ENCODE measurements at places on chromosomes 11 and 22. TPM values are rescaled to one million over a fixed set of nuclear protein-coding genes. Genes with fewer than 3 reads are reported as not detected.

Gene MMP10
- not detected for total RNA-seq

Gene CABP7
- total RNA-seq = 0.44 TPM

Gene DESI1
- total RNA-seq = 32.8 TPM

DNA sequence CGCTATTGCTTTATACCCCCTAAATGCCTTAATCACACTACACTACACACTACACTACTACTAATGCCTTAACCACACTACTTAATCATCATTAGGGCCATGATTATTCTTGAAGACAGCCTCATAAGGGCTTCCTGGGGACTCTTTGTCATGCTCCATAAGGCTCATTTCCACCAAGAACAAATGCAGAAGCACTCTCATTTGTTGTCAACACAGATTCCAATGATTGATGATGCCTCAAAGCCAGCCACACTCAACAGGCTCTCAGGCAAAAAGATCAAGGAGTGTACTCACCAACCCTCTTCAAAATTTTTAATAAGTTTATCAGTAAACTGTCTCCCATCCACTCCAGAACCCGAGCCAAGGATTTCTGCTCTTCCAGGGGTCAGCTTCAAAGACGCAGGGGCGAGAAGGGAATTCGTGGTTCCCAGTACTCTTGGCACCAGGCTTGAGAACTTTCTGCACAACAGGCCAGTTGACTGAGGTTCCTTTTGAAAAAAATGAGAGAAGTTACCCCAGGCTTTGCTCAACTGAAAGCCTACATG is 204.7 kb upstream of the GUCY1A2 start:
- no peak for DNase-seq

GRCh38 chr11:75654314-75654713 is 14.5 kb downstream of the MAP6 start:
- DNase-seq = no peak

- DNase-seq = no peak
These were observed 502.4 kb downstream of the INSC start for GRCh38 chr11:15617126-15617525.

Gene MAP6
- total RNA-seq = 9.4 TPM

Gene VSIG10L2
- not detected for total RNA-seq

DNA sequence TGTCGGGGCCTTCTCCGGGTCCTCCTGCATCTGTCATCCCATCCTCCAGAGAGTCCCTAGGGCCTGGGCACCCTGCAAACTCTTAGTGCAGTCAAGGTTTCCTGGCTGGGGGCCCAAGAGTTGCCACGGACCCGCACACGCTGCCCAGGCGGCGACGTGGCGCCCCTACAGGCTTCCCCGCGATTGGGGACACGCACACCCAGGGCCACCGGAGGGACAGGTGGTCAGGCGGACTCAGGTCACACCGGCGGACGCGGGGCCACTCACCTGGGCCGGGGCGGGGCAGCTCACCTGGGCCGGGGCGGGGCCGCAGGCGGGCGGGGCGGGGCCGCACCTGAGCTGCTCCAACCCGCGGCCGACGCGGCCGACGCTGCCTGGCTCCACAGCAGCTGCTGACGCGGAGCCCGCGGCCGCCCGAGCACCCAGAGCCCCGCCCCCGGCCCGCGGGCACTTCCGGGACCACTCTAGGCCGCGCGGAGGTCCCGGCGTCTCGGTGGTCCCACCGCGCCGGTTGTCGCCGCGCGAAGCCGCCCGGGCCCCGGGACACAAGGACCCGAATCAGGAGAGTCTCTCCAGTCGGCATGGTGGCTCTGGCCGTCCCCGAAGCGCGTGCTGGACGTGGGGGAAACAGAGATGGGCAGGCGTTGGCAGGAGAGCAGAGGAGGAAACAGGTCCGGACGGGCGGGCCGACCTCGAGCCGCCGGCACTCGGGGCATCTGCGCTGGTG is at the start of gene ZNF70:
Gene ZNF70, minus strand, starts transcription at position 399 of the 727 bp plus-strand sequence. CDS start 5,972 bp downstream, outside the sequence.
- DNase-seq = peak; percentile 99

DNA sequence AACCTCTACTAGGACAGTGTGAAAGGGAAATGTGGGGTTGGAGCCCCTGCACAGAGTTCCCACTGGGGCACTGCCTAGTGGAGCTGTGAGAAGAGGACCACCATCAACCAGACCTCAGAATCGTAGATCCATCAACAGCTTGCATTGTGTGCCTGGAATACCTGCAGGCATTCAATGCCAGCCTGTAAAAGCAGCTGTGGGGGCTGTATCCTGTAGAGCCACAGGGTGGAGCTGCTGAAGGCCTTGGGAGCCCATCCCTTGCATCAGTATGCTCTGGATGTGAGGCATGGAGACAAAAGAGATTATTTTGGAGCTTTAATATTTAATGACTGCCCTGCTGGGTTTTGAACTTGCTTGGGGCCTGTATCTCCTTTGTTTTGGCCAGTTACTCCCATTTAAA is 46.3 kb downstream of the PGR start:
- DNase-seq = no peak

GRCh38 chr22:50530580-50530876 is 716 bp upstream of the TYMP start:
- no peak for DNase-seq

DNA sequence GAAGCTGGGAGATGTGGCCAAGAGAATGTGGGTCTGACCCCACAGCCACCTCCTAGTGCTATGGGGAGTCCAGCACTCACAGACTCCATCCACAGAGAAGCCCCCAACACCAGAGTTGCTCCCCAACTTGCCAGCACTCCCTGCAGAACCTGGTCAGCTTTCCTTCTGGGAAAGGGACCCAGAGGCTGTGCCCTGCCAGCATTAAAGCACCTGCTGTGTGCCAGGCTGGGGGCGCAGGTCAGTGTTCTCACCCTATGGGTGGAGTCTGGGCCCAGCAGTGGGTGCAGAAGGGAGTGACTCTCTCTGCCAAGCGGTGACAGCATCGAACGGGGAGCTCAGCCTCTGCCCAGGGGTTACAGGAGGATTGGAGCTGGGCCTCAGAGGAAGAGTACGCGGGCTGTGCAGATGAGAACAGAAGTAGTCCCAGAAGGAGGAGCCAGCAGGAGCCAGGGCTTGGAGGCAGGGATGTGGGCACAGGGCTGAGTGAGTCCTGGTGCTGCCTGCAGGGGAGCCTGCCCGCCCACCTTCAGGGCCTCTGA is 114.4 kb downstream of the MPPED1 start:
- DNase-seq = no peak

DNA sequence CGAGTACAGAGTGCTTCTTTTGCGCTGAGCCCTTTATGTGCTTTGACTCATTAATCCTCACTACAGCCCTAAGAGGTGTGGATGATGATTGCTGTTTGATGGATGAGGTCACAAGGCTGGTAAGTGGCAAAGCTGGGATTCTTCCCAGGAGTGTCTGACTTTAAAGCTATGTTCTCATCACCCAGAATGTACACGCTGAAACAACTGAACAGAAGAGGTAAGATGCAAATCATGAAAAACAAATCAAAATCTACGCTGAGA is 37.7 kb upstream of the CREB3L1 start:
- no peak for DNase-seq

Gene C11orf97
- 2.5 TPM for total RNA-seq

Gene OR4A16
- total RNA-seq = not detected

Gene CATSPERZ
- total RNA-seq = not detected

Gene PDGFD
- total RNA-seq = 2.7 TPM

DNA sequence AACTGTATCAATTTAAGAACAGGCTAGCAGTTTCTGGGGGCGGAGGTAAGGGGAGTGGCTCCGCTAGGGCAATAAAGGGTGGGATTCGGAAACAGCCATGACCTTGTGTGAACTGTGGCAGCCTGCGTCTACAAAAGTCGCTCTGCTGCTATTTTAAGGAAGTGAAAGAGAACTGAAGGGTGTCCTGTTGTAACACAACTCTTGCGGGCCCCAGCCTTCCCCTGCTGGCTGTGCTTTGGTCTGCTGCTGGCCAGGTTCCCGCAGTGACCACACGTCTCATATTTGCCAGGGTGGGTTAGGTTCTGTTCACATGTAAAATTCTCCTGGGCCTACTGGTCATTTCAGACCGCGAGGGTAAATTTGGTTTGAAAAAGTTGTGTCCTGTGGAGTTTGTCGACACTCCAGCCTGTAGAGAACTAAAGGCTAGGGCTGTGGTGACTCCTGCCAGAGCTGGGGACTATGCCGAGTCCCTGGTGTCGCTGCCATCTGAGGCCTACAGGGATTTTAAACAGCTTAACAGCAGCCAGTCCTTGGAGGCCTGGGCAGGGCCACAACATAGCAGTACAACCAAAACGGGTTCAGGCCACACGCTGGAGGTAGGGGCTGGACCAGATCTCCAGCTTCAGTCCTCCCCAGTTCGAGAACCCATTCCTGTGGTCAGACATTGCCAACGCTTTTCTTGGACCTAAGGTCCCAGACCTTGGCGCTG is 1.1 kb upstream of the PPFIBP2 start:
- DNase-seq = peak; percentile 37

Gene MS4A6E
- not detected for total RNA-seq

Gene CDC42BPG
- 21.6 TPM for total RNA-seq

GRCh38 chr11:73159297-73159696 is 17.2 kb upstream of the FCHSD2 start:
- DNase-seq = no peak

DNA sequence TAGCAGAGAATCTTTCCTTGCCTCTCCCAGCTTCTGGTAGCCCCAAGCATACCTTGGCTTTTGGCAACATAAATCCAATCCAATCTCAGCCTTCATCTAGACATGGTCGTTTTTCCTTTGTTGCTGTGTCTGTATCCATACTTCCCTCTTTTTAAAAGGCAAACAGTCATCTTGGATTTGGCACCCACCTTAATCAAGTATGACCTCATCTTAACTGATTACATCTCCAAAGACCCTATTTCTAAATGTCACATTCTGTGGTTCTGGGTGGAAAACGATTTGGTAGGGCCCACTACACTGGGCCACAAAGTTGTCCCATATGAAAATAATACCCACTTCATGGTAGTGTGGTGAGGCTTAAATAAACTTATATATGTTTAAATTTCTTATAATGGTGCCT is 852 bp downstream of the BUD13 start:
- no peak for DNase-seq

DNA sequence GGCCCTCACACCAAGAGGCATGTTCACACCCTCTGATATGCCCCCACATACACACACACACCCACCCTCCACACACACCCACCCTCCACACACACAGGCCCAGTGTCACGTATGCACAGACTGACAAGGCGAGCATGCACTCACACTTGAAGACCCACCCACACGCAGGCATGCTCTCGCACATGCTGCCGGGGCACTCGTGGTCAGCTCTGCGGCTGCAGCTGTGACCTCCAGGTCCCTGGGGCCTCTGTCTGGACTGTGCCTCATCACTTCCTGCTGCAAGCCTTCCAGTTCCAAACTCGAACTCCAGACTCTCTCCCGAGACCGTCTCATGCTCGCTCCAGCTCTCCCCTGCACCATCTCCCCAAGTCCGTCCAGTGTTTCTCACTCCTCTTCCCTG is 9.5 kb downstream of the DCHS1 start:
- peak; percentile 75 for DNase-seq

GRCh38 chr11:133951327-133952198 is 5.2 kb downstream of the IGSF9B start:
- no peak for DNase-seq

Gene SEZ6L
- not detected for total RNA-seq

DNA sequence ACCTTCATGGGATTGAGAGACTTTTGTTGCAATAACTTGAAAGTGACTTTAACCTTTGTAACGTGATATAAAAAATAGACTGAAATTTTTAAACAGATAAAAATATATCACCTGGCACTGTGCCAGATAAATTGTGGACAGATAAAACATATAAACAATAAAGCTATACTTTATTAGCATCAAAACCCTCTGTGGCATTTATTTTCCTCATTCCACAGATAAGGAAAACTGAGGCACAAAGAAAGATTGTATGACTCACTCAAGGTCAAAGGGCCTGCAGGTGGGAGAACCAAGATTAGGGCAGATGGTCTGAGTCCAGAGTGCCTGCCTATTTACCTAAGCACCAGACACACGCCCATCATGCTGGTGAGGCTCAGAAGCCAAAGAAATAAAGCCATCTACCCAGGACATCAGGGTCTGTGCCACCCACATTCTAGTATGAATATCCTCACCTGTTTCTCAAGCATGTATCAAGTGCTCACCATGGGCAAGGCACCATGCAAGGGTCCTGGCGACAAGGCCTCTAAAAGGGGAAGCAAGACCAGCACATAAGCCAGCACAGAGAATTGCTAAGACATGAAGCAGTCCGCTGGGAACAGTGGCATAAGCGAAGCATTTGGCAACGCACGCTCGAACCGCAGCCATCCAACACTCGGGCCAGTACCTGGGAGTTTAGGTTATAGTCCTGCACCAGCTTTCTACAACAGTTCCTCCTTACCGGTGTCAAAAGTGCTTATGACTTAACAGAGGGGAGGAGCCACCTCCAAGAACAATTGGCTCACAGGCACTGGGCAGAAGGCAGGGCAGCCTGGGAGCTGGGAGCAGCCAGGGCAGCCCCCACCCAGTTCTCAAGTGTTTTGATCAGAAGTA is 17.6 kb downstream of the MYH9 start:
- no peak for DNase-seq

Gene RFPL2
- total RNA-seq = 0.49 TPM

GRCh38 chr11:8285228-8285627 is 21.6 kb upstream of the LMO1 start:
- DNase-seq = no peak

Gene CRYAB
- 33.7 TPM for total RNA-seq

DNA sequence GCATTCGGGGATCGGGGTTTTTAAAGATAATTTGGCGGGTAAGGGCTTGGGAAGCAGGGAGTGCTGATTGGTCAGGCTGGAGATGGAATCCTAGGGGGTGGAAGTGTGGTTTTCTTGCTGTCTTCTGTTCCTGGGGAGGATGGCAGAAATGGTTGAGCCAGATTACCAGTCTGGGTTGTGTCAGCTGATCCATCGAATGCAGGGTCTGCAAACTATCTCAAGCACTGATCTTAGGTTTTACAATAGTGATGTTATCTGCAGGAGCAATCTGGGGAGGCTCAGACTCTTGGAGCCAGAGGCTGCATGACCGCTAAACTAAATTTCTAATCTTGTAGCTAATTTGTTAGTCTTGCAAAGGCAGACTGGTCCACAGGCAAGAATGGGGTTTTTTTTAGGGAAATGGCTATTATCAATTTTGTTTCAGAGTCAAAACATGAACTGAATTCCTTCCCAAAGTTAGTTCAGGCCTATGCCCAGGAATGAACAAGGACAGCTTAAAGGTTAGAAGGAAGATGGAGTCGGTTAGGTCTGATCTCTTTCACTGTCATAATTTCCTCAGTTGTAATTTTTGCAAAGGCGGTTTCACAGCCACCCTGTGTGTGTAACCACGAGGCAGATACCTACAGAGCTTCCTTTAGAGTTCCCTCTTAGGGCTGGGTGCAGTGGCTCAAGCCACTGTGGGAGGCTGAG is 10.2 kb downstream of the SCGB1A1 start:
- DNase-seq = no peak

DNA sequence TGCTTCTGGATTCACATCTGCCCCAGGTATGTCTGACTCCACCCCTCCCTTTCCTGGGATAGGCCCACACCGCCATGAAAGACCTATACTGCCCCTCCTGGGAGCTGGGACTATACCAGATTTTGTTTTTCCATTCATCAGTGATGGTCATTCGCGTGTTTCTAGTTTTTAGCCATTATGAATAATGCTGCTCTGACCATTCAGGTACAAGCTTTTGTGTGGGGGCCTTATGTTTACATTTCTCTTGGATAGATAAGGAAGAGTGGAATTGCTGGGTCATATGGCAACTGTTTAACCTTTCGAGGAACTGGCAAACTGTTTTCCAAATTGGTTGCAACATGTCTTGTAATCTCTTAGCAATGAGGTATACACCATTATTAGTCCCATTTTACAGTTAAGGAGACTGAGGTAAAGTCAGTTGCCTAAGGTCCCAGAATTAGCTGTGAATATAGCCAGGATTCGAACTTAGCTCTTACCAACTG is 1.2 kb upstream of the TBC1D10A start:
- DNase-seq = no peak

Data from upper lobe of left lung (tissue), 6 donors.